Gastroesophageal sphincter (tissue), 4 donors: ENCODE measurements at places on chromosomes 1 and 21.
A peak's percentile ranks its signal among the peaks of the same experiment; 100 is the strongest.

GRCh38 chr1:44832056-44832705 is 10.9 kb downstream of the PTCH2 start:
- ATAC-seq = no peak

DNA sequence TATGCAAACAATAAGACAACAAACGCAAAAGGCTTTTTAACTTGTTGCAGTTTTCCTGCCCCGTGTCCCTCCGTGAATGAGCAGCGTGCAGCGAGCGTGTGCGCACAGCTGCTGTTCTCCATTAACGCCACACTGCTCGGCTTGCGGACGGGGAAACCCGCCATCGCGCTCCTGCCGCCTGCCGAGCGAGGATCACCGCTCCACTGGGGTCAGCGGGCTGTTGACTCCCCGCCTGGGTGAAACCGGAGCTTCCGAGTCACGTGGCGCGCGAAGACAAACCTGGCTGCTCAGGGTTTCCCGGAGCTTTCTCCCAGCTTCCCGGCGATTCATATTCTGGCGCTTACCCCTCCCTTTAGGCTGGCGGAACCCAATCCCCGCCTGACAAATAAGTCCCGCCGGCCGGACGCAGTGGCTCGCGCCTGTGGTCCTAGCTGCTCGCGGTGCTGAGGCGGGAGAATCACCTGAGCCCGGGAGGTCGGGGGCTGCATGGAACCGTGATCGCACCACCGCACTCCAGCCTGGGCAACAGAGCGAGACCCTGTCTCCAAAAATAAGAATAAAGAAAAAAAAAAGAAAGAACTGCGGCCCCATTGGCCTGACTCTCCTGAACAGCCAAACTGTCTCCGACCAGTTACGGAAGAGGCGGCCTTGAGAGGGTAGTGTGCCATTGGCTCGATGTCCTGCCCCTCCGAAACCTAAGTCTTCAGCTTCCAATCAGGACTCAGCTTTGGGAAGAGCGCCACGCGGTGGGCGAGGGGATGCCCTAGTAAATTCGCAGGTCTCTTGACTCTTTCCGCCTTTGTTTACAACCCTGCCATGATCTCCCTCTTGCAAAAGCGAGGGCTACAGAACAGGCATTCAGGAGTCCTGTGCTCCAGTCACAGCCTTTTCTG is at the start of gene CREB3L4:
Gene CREB3L4 (plus strand): TSS at position 796 of the 893 bp plus-strand sequence. CDS start 624 bp downstream, outside the sequence.
- ATAC-seq = peak; percentile 85

DNA sequence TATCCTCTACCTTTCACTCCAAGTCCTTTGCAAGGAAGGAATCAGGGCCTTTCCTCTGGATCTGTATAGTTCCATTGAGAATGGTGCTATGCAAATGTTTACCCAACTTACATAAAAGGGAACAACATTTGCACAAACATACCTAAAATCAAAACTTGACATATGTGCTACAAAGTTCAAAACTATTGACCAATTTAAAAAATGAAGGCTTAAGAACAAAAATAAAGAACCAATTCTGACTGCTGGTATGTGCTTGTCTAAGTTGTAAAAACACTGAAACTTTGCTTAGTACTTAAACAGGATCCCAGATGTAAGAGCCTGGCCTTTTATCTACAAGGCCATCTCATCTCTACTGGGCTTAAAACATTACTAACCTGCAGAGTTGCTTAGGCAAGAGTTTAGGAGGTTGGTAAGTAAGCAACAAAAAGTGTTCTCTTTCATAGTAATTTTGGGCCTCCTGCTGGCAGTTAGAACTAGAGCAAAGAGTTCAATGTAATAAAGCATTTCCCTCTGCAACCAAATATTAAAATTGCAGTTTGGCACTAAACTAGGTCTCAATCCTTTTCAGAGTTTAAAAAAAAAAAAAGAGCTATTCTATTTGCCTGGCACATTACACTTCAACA is 2.0 kb downstream of the SCMH1 start:
- ATAC-seq = no peak

GRCh38 chr1:25054526-25055323 is 124.6 kb upstream of the RUNX3 start:
- no peak for ATAC-seq

DNA sequence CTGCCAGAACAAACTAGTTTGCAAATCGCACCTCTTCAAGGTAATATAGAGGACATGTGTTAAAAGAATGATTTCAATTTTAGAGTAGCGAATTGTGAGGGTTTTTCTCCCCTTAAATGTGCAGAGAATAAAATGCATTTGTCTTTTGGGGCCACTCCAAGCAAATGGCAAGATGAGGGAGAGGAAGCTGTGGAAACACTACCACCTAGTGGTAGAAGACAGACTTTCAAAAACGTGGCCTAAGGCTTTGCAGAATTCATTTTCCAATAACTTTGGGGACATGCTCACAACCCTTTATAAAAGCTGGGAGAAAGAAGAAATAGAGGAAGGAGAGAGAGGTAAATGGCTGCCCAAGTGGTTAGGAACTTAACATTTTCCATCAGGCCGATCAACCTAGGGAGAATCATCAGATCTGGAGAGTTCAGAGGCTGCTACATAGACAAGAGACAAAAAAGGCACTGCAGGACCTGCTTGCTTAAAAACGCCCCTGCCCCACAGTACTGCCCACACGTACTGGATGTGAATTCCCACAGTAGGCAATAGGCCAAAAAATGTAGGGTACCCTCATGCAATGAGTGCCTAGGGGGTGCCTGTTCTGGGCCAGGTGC is 15.7 kb upstream of the RCAN1 start:
- ATAC-seq = peak; percentile 67
